ENCODE measurements at places on chromosomes 13 and 19.

DNA sequence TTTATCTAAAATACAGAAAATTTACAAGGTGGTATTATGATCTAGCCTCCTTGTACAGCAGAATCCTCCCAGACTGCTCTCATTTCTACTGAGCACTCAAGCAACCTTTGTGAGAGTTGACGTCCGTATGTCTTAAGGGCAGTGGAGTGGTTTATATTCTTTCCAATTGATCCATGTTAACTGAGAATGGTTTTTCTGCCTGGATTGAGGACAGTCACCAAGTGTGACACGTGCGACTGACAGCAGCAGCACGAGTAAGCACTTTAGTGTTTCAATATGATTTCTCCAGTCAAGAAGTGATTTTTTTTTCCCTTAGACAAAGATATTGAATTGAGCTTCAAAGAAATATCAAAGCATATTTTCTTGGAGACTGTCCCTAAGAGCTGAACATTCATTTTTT is 901.7 kb downstream of the PCDH9 start:
- DNase-seq = no peak

DNA sequence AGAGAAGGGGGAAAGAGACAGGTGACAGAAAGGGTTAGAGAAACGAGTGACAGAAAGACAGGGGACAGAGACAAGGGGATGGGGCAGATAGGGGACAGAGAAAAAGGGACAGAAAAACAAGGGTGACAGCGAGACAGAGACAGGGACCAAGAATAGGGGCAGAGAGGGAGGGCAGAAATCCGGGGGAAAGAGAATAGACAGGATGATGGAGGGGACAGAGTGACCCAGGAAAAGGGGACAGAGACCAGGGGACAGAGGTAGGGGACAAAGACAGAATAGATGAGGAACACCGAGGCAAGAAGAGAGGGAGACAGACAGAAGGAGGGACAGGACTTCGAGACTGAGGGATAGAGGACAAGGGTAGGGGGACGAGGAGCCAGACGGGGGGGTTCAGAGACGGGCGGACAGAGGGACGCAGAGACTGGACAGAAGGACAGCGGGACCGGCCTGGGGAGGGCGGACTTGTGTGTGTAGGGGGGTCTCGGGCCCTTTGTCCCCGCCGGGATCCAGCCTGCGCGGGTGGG is 593 bp downstream of the CADM4 start:
- no peak for DNase-seq

- no peak for DNase-seq
Measured at GRCh38 chr19:4279267-4279529, 132 bp downstream of the SHD start.

DNA sequence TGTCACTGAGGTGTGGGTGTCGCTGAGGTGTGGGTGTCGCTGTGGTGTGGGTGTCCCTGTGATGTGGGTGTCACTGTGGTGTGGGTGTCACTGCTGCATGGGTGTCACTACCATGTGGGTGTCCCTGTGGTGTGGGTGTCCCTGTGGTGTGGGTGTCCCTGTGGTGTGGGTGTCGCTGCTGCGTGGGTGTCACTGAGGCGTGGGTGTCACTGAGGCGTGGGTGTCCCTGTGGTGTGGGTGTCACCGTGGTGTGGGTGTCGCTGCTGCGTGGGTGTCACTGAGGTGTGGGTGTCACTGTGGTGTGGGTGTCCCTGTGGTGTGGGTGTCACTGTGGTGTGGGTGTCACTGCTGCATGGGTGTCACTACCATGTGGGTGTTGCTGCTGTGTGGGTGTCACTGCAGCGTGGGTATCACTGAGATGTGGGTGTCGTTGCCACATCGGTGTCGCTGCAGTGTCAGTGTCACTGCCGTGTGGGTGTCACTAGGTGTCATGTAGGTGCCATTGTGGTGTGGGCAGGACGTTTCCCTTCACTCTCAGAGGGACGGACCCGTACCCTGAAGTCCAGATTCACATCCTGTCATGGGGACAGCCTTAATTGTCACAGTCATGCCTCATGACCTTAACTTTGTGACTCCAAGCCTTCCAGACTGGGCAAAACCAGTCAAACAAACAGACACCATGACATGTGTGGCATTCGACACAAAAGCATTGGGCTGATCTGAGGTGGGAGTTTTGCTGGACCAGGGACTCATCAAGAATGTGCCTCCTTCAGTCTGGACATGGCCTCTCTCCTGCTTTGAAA is 12.7 kb upstream of the GAS6 start:
- no peak for DNase-seq

GRCh38 chr13:60838581-60838980 is 441.6 kb downstream of the TDRD3 start:
- DNase-seq = no peak

GRCh38 chr19:49718511-49718910 is 27.6 kb downstream of the CPT1C start:
- peak; percentile 46 for DNase-seq

DNA sequence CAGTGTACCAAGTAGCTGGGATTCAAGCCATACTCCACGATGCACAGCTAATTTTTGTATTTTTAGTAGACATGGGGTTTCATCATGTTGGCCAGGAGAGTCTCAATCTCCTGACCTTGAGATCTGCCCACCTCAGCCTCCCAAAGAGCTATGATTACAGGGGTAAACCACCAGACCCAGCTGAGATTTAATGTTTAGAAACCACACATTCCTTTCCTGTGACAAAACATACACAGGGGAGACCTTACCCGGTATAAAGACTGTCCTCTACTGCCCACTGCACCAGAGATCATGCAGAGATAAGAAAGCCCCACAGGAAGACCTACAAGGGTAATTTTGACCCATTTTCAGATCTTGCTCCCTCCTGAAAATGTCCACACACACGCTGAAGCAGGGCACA is 22.8 kb upstream of the ZNF83 start:
- DNase-seq = peak; percentile 59

DNA sequence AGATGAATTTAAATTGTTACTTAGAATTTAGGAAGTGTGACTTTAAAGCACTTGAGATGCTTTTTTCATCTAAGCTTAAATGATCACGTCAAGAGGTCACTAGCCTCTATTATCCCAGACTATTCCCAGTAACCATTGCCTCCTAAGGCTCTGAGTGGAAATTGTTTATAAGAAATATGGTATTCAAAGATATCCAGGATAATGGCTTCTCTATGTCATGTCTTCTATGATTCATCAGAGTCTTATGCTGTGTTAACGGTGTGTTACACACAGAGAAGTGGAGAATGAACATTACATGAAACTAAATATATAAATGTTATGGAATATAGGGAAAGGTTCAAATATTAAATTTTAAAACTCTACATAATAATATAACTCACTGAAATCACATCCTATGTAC is 79.8 kb upstream of the NBEA start:
- no peak for DNase-seq

DNA sequence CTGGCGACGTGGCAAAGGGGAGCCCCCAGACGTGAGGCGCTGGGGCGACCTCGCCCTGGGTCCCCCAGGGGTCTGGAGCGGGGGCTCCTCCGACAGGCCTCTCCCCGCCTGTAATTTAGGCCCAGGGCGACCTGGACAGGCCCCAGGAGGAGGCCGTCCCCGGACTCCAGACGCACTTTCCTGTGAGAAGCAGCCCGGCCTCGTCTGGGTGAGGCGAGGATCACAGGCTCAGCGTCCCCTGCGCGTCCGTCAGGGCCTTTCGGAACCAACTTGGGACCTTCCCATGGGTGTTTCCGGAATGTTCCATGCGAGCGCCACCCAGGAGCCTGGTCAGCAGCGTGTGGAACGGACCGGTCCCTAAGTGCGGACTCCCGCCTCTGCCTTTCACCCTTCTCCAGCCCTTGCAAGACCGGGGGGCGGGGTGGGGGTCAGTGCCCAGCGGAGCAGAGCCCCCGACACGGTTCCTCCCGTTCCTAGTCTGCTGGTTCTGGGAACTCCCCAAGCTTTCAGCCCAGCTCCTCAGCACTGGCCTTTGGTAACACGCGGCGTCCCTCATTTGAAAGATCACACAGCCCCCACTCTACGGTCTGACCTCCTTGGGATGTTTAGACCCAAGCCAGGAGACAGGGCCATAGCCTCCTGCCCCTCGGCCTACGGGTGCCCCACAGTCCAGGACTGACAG is 1.1 kb upstream of the GRTP1 start:
- no peak for DNase-seq

- peak; percentile 41 for DNase-seq
Measured at GRCh38 chr13:101231751-101232428, 184.4 kb downstream of the NALCN start.

- DNase-seq = no peak
Measured at GRCh38 chr19:17378271-17378670, 1.1 kb upstream of the PLVAP start.

DNA sequence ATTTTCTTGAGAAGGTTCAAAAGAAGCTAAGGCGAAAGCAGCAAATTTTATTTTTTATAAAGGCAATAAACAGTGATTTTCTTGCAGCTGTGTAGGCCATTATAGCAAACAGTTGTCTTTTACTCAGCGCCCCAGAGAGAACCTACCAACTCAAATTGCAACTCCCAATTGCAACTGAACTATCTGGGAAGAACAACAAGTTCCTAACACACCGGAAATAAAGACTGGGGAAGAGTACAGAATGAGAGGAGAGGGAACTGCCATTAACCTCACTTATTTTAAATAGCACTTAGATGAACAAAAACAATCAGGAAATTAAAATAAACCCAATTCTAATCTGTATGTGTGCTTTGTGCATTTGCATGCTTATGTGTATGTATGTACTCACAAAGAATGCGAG is 171.1 kb downstream of the KCTD12 start:
- no peak for DNase-seq

DNA sequence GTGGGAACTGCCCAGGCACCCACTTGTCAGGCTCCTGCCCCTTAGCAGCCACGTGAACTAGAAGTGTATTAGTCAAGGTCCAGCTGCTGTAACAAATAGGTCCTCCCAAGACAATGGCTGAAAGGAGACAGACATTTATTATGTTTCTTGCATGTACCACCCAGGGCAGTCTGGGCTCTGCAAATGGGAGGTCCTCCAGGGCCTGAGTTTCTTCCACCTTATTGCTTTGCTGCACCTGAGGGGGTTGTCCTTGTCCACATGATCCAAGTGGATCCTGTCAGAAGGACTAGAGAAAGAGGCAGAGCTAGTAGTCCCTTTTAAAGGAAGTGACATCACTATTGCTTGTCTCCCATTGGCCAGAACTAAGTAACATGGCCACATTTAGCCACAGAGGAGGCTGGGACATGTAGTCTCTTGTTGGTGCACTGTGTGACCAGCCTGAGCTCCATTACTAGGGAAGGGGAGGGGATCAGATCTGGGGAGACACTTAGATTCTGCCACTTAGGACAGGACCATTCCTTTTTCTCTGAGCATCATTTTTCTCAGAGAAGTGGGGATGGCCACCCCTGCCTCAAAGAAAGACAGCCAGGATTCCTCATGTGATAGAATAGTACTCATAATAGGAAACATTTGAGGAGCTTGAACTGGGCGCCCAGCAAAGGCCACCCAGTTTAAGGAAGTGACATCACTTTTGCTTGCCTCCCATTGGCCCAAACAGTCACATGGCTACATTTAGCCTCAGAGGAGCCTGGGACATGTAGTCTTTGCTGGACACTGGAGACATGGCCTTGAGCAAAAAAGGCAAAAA is 15.1 kb downstream of the CC2D1A start:
- DNase-seq = peak; percentile 77

- DNase-seq = no peak
Measured at GRCh38 chr19:54659300-54659699, 3.5 kb upstream of the LILRB4 start.

DNA sequence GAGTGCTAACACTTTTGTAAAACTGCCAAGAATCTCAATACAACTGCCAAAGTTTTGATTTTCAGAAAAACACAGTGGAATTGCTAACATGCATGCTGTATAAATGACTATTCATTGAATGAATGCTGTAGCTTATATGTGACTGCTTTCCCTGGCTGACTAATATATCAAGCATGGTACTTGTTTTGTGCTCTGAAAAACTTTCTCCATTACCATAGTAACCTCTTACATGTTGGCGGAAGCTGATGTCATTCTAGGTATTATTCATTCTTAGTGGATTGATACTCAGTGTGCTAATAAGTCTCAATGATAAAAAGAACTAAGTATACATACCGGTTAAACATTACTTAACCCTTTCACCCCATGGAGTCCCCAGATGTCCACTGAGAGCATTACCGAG is 166.1 kb upstream of the MYO16 start:
- DNase-seq = peak; percentile 50

DNA sequence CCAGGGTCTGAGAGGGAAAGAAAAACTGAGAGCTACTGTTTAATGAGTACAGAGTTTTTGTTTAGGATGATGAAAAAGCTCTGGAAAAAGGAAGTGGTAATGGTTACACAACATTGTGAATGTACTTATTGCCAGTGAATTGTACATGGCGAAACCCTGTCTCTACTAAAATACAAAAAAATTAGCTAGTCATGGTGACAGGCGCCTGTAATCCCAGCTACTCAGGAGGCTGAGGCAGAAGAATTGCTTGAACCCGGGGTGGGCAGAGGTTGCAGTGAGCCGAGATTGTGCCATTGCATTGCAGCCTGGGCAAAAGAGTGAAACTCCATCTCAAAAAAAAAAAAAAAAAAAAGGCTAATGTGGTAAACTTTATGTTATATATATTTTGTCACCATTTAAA is 96.3 kb downstream of the VWA8 start:
- DNase-seq = no peak

DNA sequence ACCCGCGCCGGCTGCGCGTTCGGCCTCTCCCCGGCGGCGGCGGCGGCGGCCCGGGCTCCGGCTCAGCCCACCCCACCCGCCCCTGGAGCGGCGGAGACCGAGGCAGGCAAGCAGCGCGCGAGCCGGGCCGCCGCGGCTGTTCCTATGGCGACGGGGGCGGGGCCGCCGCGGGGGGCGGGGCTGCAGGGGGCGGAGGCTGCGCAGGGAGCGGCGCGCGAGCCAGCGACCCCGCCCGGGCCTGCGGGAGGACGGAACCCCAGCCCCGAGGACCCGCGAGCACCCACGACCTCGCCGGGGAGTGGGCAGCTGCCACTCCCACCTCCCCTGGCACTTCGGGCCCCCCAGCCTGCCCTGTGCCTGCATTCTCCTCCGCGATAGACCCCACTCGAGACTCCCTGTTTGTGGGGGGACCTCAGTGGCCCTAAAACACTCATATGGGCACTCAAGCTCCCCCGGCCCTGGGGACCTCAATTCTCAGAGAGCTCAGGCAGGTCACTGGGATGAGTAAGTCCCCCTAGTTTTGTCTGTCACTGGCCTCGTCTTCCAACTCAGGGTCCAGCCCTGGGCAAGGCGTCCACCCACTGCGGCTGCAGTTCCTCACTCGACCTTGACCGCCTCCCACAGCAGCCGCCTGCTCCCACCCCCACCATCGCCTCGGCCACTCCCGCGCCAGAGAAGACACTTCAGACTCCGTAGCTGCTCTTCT is at the start of gene CTXN1:
Gene CTXN1, minus strand, starts transcription at position 115 of the 706 bp plus-strand sequence. CDS start 597 bp downstream, outside the sequence.
- peak; percentile 67 for DNase-seq

GRCh38 chr13:28650284-28650683 is 8.6 kb upstream of the POMP start:
- DNase-seq = peak; percentile 13

DNA sequence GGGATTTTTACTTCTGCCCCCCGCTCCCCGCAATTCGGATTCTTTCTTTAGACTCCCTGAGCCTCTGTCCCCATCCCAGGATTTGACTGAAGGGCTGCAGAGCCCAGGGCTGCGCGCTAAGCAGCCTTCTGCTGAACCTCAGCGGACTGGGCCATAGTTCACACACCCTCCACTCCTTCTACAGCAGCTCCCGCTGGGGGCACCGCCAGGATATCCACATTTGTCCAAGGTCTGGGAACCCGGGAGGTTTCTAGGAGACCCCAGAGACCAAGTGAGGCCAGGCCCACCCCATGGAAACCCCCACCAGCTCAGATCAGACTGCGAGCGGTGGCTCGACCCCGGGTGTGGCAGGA is 463.3 kb downstream of the ITGBL1 start:
- DNase-seq = no peak

GRCh38 chr13:112111239-112111857 is 44.4 kb downstream of the SOX1 start:
- no peak for DNase-seq
